Kidney epithelial cell (primary cell): ENCODE measurements at places on chromosomes 5 and 9. TPM values are rescaled to one million over a fixed set of nuclear protein-coding genes. Genes with fewer than 3 reads are reported as not detected.

GADD45G gene
- total RNA-seq = 0.41 and 2.2 TPM in 2 replicates

DNA sequence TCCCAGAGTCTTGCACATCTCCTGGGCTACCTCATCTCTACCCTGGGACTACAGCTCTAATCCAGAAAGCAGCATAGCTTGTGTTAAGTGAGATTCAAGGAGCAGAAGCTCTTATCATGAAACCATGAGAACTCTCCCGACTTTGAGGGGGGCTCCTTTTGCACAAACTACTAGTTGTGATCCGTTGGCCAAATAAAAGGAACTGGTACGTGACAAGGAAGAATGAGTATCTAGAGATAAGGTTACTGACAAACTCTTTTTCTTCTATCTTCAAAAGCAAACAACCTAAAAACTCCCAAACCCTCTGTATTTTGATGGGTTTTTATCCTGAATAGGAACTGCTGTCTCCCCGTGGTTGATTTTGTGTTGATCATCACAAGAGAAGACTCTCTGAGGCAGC lies 168.5 kb downstream of the SLC24A2 start:
- no peak for DNase-seq

GRCh38 chr5:171428168-171428696 lies 8.8 kb downstream of the FGF18 start:
- DNase-seq = no peak

- DNase-seq = no peak
Observed at GRCh38 chr9:127828262-127829031, 25.8 kb downstream of the FPGS start.

DNA sequence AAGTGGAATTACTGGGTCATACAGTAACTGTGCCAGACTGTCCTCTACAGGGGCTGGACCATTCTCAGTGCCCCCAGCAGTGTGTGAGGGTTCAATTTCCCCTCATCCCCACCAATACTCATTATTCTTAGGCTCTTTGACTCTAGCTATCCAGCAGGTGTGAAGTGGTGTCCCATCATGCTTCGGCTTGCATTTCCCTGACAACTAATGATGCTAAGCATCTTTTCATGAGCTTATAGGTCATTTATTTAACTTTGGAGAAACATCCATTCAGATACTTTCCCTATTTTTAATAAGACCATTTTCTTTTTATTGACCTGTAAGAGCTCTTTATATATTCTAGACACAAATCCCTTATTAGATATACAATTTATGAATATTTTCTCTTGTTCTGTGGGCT lies 63.6 kb downstream of the ADAMTS2 start:
- no peak for DNase-seq
